ENCODE measurements at places on chromosomes 5 and 9. TPM values are rescaled to one million over a fixed set of nuclear protein-coding genes. Genes with fewer than 3 reads are reported as not detected.

Gene SEC16A
- polyA plus RNA-seq, result 68.5 TPM

- no peak for DNase-seq
Measured at GRCh38 chr9:133188006-133188842, 20.8 kb downstream of the OBP2B start.

GRCh38 chr5:54881286-54882005 lies 103.9 kb downstream of the ESM1 start:
- DNase-seq, result no peak

DNA sequence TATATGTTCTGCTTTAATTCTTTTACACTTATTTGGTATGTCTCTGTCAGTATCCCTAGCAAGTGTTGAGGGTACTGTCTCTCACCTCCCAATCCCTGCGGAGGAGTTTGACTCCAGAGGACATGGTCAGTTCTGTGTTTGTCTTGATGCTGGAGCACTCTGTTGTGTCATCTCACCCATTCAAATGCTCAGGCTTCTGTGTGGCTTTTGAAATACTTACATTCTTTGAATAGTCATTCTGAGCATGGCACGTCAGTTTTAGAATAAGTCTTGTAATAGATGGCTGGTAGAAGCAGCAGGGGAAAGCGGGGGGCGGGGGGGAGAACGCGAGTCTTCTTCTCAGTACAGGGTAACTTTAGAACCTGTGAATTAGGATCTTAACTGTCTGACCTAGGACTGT lies 12.3 kb downstream of the MAST4 start:
- DNase-seq, result no peak

DNA sequence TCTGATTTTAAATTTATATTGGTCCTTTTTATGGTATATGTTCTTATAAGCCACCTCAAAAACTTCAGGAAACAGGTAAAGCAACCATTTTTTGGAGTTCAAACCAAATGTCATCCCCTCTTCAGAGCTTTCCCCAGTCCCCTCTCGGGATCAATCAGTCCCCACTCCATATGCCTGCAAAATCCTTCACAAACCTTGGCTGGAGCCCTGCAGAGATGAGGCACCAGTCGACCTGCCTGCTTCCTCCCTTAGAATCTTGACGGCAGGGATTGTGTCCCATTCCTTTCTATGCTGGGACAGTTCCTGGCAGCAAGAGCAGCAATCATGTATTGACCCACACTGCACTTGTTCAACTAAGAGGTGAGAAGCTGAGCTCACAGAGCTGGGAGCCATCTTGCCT lies 22.6 kb downstream of the B4GALT1 start:
- no peak for DNase-seq

DNA sequence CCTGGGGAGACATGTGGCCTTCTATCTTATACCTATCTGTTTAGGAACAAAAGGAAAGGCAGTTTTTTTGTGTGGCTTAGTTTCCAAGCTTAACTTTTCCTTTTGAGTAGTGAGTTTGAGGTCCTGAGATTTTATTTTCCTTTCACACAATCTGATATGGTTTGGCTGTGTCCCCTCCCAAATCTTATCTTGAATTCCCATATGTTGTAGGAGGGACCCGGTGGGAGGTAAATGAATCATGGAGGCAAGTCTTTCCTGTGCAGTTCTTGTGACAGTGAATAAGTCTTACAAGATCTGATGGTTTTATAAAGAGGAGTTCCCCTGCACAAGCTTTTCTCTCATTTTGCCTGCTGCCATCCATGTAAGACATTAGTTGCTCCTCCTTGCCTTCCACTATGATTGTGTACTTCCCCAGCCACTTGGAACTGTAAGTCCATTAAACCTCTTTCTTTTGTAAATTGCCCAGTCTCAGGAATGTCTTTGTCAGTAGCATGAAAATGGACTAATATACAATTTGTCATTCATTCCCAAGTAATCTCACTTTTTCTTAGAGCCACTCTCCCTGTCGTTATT lies 4.7 kb upstream of the CLTB start:
- DNase-seq, result no peak

DNA sequence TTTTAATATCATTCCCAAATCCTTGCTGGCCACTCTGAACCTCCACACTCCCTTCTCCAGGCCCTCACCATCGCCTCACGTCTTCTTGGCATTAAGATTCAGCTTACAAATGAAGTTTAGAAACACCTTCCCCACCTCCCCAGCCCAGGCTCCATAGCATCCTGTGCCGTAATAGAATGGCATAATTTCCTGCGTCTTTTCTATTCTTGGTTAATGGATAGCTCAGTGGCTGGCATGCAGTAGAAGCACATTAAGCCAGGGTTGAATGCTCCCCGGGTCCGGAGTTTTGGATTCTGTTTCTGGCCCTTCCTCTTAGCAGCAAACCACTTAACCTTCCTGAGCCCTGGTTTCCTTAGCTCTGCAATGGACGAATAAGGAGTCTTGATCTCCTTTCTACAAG lies 13.8 kb downstream of the WWC1 start:
- no peak for DNase-seq

Gene PCA3
- polyA plus RNA-seq, result 0.38 TPM

Gene OBP2B
- polyA plus RNA-seq, result 0.28 TPM

- no peak for DNase-seq
Measured at GRCh38 chr9:35495984-35496383, 6.1 kb downstream of the RUSC2 start.

DNA sequence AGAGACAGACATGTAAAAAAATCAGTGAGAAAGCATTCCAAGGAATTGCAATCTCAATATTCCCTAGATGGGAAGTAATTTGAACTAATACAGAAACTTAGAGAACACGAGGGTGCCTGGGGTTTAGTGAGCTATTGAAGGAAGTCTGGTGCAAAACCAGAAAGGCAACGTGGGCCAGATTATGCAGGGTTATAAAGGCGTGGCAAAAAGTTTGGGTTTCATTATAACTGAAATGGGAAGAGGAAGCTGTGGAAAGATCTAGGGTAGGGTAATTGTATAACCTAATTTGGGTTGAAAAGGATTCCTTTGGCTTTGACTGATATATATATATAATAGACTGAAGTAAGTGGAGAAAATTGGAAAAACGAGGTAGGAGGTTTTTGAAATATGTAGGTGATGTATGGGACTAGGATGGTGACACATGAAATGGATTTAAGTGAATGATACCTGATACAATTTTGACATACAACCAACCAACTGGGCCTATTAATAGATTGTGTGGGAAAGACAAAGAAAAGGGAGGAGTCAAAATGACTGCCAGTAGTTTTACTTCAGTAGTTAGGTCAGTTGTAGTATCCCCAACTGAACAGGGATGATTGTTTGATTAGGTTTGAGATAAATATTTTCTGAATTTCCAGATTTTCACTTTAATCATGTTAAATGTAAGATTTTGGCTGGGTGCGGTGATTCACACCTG lies 65.3 kb downstream of the FAM174A start:
- DNase-seq, result no peak

DNA sequence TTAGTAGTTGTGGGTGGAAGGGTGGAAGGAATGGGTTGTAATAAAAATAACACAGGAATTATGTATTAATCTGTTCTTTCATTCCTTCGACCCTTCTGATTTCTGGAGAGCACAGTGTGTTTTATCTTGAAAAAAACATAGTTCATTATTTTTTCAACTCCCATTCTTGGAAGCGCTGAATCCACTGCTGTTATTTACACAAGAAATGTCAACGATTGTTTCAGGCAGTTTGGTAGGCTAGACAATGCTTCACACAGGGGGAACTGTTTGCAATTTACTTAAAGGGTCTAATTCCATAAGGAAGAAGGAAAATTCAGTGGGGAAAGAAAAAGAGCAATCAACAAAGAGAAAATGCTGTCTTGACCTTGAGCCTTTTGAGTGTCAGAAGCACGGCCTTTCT lies 142.9 kb downstream of the TLE1 start:
- no peak for DNase-seq

Gene FOXD4L6
- polyA plus RNA-seq, result not detected

- DNase-seq, result no peak
Measured at GRCh38 chr9:133604214-133604613, 5.0 kb downstream of the FAM163B start.

DNA sequence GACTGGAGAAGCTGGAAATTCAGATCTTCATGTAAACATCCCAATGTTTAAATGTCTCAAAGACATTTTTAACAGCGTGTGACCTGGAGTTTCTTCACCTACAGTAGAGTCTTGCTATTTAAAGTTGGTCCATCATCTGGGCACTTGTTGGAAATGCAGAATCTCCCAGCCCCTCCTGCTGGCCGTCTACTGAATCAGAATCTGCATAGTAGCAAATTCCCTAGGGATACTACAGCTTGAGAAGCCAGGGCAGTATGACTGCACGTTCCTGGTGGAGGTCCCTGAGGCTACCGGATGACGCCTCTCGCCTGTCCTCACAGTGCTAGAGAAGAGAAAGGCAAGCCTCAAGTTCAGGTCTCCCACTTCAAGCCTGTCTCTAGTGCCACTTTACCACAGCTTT lies 15.7 kb downstream of the SAP30L start:
- DNase-seq, result no peak

Gene IL4
- not detected for polyA plus RNA-seq

DNA sequence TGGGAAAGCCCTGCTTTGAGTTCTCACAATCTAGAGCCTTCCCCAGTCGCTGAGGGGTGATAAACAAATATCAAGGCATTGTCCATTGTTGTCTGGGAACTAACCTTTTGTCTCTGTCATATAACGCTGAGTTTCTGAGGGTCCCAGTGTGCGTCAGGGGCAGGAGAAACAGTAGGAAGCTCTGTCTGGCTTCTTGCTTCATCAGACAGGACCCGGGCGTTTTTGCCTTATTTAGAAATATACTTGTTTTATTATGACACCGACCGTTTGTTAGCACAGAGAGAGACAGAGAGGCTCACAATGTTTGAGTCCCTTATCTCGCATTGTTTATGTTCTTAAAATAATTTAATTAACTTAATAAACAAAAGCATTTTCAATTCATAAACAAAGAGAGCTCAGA lies 204.9 kb upstream of the GAS1 start:
- DNase-seq, result no peak

DNA sequence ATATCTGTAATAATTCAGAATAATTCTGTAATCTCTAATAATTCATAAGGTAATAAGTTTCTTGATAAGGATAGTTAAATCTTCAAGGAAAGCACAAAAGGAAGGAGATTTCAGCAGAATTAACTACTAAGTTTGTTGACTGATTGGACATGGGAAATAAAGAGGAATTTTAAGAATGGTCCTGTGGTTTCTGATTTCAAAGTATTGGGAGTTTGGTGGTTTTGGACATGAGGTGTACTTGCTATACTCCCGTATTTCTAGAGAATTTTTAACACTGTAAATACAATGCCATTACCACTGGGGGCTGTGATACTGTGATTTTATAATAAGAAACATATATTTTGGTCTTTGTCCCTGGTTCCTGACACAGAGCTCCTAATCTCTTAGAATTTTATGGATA lies 123.9 kb downstream of the UNC13B start:
- no peak for DNase-seq

DNA sequence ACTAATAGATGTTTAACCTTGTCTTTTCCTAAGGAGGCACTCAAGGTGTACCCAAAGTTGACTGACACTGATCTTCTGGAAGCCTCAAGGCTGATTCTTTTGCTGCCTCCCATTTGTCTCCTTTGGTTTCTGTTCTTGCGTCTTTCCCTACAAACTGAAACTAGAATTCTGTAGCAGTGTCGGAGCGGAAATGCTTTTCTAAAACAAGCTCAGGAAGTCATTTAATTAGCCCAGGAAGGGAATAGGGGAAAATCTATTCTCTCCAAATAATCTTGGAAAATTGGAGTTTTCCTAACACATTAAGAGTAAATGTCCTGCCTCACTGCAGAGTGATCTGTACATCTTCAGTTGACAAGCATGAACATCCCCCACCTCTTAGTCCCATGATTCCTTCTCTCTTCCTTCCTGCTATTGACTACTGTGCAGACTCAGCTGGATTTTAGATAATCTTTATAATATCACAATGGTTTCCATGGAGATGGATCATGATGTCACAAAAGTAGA lies 182.7 kb downstream of the NR3C1 start:
- DNase-seq, result no peak

- DNase-seq, result no peak
Measured at GRCh38 chr5:91477408-91477807, 94.3 kb upstream of the ARRDC3 start.

DNA sequence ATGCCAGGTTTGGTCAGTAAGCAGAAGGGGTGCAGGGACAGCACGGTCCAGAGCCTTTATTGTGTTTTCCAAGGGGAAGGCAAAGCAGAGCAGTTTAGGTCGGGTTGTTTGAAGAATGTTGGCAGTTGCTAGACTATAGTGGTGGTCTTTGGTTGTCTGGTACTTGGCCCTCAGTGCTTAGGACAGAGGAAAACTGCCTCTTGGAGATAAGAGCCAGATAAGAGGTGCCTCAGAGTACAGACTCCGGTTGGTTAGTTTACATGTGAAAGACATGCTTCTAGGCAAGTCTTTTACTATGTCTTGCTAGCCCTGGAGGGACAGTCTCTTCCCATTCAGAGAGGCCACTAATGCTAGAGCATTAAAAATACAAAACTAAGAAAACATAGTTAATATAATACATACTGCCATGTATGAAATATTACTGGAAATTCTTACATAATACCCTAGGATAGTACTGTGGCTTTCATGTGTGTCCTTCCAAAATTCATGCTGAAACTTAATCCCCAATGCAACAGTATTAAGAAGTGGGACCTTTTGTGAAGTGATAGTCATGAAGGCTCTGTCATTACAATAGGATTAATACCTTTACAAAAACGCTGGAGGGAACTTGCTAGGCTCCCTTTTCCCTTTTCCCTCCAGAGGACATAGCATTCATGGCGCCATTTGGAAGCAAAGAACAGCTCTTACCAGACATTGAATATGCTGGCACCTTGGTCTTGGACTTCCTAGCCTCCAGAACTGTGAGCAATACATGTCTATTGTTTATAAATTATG lies 280.4 kb downstream of the TMEM167A start:
- DNase-seq, result no peak

DNA sequence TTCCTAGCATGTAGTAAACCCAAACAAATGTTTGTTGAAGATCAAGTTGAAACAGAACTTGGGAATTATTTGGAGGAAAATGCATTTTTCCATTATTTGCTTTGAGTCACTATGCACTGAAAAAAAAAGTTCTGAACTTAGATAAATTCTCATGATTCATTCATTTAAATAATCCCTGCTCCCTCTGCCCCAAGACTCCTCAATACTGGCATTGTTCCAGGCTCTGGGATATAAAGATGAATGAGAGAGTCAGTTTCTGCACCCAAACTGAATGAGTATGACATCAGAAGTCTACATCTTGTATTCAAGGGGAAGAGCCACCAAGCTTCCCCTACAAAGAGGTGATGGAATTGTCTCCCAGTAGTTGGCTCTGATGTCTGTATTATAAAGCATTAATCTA lies 123.9 kb downstream of the SEC61B start:
- no peak for DNase-seq
